ENCODE measurements at places on chromosomes 4 and X.
A peak's percentile ranks its signal among the peaks of the same experiment; 100 is the strongest.

DNA sequence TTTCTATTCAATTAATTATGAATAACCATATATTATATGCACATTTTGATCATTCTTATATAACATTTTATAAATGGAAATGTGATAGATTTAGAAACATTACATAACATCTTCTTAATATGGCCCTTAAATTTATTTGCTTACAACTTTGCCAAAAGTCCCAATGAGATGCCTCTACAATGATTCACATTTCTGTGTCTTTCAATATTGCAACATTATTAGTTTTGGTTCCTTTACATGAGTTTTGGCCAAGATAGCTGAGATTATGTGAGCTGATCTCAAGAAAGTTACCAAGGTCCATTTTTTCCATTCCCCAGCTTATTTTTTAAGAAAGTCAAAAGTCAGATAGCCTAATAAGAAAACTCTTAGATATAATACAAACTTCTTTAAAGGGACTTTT is 361.2 kb downstream of the PCDH7 start:
- no peak for DNase-seq

DNA sequence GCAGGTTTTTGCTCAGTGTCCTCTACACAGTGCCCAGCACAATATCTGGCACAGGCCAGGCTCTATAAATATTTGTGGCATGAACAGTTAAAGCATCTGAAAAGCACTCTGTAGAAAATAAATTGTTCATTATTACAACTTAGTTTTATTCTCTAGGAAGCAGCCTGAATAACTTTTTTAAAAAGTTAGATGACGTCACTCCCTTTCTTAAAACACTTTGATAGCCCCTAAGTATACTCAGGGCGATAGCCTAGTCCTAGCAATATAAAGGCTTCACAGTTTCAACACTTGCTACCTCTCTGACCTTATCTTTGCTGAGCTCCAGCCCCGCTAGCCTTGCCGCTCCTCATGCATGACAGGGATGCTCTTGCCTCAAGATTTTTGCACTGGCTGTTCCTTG is 80.6 kb downstream of the GPM6A start:
- no peak for DNase-seq

DNA sequence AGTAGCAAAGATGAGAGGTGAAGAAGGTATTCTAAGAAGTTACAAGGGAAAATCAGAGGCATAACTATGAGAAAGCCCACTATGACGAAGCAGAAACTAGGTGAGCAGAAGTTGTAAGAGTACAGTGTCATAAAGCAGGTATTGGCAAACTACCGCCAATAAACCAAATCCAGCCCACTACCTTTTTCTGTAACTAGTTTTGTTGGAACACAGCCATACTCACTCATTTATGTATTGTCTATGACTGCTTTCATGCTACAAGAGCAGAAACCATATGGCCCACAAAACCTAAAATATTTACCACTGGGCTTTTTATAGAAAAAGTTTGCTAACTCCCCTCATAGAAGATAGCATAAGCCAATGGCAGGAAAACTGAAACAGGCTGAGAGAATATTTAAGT is 31.8 kb upstream of the ZCCHC13 start:
- DNase-seq: no peak

DNA sequence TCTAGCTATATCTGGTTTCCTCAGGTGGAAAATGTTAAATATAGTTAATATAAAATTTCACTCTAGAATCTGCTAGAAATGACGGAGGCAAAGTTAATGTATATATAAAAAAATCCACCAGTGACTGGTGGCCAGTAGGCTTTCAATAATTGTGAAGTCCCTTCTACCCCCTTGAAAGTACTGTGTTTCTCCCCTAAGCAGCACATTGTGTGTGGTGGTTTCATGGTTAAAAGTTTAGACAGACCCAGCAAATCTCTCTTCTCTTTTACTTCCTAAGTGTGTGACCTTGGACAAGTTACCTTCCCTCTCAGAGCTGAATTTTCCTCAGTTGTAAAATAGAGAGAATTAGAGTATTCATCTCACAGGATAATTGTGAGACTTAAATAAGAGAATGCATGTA is 600 bp upstream of the HEPH start:
- DNase-seq: no peak

DNA sequence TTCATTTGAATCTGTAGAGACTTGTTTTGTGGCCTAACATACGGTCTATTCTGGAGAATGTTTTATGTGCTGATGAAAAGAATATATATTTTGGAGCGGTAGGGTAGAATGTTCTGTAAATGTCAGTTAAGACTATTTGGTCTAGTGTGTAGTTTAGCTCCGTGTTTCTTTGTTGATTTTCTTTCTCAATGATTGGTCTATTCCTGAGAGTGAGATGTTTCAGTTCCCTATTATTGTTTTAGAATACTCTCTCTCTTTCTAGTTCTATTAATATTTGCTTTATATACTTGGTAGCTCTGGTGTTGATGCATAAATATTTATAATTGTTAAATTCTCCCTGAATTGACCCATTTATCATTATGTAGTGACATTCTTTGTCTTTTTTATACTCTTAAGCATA is 236.5 kb downstream of the GLUD2 start:
- no peak for DNase-seq

GRCh38 chr4:93842601-93843252 is 14.2 kb downstream of the ATOH1 start:
- DNase-seq: no peak

DNA sequence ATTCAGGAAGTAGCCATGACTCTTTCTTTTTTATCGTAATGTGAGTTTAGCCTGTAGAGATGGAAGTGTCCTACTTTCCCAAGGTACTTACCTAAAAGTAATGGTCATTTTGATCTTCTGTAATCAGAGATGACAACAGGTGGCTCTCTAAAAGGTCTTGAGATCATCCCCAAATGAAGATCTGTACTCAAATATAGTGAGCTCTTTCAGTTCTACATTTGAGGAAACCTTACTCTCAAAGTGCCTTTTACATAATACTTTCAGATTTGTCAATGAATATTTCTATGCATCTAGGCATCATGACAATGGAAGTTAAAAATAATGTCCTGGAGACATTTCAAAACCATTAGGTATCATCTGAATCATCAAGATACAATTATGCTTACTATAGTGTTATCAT is 17.2 kb upstream of the MND1 start:
- no peak for DNase-seq

DNA sequence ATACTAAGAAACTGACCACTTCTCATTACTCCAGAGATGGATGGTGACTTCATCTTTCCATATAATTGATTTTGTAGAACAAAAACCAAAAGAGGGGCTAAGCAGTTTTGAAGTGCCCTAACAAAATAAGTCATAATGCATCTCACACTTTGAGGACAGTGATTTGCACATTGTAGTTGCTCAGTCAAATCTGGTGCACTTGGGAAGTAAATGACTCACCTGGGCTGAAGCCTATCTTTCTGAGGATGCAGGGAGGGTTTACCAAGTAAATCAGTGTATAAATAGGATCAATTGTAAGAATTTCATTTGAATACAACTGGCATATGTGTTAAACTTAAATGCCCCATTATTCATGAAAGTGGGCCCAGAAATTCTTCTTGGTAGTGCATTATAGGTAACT is 134.2 kb downstream of the DCLK2 start:
- DNase-seq: no peak

DNA sequence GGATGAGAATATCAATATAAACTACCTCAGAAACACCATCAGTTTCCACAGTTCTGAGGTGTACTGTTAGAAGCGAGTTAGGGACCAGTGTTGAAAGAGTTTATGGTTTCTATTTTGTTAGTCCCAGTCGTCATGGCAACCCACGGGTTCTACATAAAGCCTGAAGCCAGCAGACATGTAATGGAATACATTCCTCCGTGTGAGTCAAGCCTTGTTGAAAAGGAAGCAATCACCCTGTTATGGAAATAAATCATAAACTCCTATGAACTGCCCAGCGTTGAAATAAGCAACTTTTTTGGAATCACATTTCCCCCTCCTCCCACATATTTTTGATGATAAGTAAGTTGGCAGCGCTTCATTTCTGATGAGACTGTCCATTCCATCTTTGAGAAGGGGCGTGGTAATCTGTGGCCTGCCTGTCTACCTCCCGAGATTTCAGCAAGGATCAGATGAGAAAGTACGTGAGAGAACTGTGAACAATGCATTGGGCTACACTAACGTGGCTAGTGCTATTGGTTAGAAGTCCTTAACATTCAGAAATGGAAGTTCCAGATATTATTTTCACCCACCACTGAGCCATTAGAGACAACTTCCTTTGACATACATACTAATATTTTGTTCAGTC is 40.4 kb upstream of the PDHA1 start:
- peak; percentile 33 for DNase-seq
